Femur (tissue), 1 donor: ENCODE measurements at places on chromosomes 7 and 10.

DNA sequence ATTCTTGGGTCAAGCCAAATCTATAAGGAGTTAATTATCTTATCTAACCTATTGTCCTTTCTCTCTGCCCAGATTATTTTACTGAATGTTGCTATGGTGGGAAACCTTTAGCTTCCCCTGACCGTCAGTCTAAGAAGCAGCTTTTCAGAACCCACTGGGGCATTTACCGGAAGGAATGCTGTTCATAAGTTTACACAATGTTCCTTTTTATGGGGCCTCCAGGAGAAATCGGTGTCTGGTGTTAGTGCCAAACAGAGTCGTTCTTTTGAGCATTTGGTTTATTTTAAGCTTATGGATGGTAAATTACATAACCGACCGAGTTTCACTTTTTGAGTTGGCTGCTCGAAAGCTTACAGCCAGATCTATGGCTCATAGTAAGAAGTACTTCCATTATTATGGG lies 111.9 kb downstream of the CACNB2 start:
- no peak for DNase-seq

DNA sequence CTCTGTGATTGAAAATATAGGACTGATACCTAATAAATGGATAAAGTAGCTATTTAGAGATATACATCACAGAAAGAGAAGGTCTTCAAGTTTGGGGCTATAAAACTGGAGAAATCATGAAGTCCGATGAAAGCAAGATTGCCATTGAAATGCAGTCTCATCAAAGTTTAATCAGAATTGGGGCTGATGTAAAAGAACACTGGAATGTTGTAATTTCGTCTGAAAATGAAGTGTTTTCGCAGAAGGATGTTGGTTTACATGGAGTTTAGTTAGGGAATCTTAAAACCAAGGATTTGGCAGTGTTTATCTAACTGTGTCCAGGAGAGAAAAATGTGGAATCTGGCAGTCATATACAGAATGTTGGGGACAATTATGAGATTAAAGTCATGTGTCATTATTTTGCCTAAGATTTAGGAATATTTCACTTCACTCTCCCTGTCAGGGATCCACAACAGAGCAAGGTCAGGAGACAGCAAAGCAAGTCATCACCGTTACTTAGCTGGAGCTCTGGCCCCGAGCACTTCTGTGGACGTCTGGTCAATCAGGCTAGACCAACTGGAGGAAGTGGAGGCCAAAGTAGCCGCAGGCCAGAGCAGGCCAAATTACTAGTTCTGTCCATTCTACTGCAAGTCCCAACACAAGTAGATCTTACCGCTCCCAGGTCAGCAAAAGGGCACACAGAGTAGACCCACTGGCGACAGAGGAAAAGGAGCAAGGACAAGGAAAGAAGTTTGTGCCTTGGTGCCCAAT lies 37.0 kb downstream of the EPDR1 start:
- no peak for DNase-seq

DNA sequence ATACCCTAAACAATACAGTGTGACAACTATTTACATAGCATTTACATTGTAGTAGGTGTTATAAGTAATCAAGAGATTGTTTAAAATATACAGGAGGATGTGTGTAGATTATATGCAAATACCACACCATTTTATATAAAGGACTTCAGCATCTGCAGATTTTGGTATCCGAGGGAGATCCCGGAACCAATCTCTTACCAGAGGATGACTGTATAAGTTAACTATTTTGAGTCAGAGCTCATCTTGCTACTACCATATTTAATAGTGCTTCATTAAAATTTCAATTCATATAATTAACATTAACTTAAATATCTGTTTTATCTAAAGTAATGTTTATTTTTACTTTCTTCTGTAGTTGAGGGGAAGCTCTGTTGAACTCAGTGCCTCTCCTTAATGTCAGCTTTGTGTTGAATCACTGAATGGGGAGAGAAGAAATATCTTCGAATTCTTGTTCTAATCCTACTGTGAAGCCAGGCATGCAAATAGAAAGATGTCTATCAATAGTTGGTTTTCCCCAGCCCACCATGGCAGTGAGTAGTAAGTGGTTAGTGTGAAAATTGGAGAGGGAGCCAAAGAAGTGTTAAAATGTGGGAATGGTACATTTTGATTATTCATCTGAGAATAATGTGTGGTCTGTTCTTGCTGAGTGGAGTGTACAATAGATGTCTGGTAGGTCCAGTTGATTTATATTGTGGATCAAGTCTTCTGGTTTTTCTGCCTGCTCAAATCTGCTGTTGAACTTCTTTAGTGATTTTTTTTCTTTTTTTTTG lies 90.1 kb upstream of the CYP26C1 start:
- no peak for DNase-seq

- DNase-seq = no peak
These were observed 440.3 kb downstream of the POM121L12 start for GRCh38 chr7:53475776-53476175.

DNA sequence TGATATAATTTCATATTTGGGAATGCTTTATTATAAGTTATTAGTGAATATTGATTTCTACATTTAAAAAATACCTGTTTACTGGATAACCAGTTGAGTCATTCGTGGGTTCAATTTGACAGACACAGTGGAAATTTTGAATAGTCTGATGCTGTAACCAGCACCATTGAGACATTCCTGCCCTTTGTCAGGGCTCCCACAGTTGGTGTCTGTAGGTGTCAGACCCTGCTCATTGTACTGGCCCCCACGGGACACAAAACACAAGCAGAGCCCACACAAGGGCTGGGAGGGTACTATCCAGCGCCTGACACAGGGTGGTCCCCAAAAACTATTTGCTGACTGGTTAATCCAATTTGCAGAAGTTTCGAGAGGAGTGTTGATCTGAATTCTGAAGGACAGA lies 35.9 kb downstream of the EEPD1 start:
- no peak for DNase-seq

- DNase-seq = no peak
These were observed 55.7 kb downstream of the CELF2 start for GRCh38 chr10:11073410-11073809.

GRCh38 chr7:3089493-3089892 lies 45.8 kb upstream of the CARD11 start:
- no peak for DNase-seq
